Renal cortex interstitium (tissue), 15 donors: ENCODE measurements at places on chromosomes 16 and 17.

- DNase-seq: no peak
Observed at GRCh38 chr16:78106686-78107085, 7.2 kb downstream of the WWOX start.

GRCh38 chr16:48627148-48627547, 17.2 kb upstream of the N4BP1 start:
- no peak for DNase-seq

GRCh38 chr17:12127667-12128066, 107.0 kb downstream of the MAP2K4 start:
- DNase-seq: no peak

GRCh38 chr17:75731716-75732498, 10.6 kb downstream of the ITGB4 start:
- DNase-seq: no peak
